ENCODE measurements at places on chromosomes 13 and 19.
A peak's percentile ranks its signal among the peaks of the same experiment; 100 is the strongest.

GRCh38 chr13:34466301-34466700 is 475.8 kb upstream of the NBEA start:
- DNase-seq = no peak

- no peak for DNase-seq
Measured at GRCh38 chr13:74910415-74910814, 571.6 kb downstream of the TBC1D4 start.

DNA sequence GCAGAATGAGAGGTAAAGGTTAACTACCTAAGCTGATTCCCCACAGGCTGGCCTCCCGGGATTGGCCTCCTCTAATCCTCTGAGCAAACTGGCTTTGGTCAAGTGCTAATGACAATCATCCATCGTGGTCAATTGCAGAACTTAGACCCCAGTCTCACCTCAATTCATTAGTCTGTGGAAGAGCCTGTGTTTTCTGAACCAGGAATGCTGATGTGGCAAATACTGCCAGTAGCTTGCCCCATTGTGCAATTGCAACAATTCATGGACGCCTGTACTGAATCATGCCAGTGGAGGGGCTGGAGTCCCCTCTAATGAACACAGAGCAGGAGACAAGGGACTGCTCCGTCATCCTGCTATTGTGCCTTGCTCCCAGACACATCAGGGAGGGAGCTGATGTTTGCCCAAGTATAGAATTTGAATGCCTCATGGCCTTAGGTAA is 1256.5 kb downstream of the EFNB2 start:
- DNase-seq = no peak

GRCh38 chr19:45218426-45218825 is 26.8 kb downstream of the EXOC3L2 start:
- DNase-seq = no peak

DNA sequence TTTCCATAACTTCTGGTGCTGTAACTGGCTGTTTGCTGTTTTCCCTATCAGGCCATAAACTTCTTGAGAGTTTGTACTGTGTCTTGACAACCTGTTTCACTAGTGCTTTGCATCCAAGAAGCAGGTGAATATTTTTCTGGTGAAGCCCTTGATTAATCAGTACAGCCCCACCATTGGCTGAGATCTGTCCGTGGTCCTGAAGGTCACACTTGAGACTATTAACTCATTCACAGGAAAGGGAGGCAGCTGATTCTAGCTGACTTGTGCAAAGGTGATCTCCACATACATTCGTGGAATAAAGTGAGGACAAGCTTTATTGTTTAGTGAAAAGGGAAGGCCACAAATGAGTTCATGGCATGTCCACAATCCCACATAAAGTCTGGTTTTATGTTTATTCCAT is 61.4 kb upstream of the ZNF835 start:
- DNase-seq = no peak

GRCh38 chr19:22426901-22427300 is 4.8 kb upstream of the ZNF98 start:
- no peak for DNase-seq

DNA sequence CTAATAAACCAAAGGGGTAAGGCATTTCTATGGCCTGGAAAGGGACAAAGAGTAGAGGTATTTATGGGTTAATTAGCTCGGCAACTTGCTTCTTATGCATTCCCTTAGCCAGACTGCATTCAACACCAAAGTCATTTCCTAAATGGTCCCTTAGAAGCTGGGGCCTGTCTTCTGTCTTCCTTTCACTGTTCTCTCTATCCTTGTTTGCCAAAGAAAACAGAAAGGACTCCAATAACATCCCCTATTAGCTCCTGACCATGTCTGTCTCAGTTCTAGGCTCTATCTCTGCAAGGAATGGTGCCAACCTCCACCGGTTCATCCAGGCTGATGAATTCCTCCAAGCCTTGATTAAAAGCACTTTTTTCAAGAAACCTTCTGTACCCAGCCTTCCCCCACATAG is 123.5 kb downstream of the KCTD12 start:
- no peak for DNase-seq

DNA sequence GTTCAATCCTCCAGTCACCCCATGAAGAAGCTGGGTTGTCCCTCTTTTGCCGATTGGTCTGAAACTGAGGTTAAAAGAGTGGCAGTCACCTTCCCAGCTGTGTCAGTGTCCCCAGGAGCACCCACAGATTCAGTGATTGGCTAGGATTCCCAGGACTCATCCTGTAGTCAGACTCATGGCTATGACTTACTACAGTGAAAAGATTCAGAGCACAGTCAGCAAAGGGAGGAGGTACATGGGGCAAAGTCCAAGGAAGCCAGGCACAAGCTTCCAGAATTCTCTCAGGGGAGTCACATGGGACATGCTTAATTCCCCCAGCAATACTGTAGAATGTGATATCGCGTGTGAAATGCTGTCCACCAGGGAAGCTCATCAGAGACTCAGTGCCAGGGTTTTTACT is 14.2 kb downstream of the ZNF473 start:
- DNase-seq = no peak

DNA sequence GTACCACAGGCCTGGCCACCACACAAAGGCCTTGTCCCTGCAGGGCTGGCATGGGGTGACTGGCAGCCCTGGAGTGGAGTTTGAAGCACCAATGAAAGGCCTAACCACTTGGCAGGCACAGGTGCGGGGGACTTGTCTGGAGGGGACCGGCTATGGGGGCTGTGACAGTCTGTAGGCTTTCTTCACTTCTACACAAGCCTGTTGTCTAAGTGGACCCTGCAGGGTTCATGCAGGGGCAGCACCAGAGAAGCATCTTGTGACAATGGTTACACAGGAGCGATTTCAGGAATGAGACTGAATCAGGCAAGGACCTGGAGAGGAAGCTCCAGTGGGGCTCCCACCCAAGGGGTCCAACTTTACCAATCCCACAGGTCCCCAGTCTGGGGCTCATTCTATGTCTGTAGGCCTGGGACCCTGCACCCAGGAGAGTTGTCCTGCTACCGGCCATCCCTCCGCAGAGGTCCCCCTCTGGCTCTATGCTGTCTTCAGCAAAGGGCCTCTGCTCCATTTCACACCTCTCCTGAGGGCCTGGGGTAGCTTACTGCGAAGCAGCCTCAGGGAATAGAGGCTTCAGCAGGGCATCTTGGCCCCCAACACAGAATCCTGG is 2.3 kb upstream of the ZNF837 start:
- no peak for DNase-seq

GRCh38 chr13:98370261-98370660 is 193.2 kb upstream of the RNF113B start:
- no peak for DNase-seq

GRCh38 chr19:6828698-6829633 is 56.5 kb downstream of the VAV1 start:
- DNase-seq = peak; percentile 94

DNA sequence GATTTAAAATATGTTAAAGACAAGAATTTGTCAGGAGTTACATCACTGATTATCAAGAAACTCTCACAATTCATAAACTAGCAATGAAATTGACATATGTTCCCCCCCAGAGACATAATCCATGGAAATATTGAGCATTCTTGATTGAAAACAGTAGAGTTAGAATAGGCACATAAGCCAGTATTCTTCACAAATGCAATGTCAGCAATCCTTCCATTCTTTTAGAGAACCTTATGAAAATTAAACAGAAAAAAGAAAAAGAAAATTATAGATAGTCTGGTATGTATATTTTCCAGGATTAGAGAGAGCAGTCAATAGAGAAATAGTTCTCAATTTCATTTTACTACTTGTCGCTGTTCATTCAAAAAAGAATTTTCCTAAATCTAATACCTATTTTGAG is 458.4 kb downstream of the EFNB2 start:
- DNase-seq = no peak

- no peak for DNase-seq
Measured at GRCh38 chr19:55641426-55642152, 787 bp downstream of the ZNF580 start.

DNA sequence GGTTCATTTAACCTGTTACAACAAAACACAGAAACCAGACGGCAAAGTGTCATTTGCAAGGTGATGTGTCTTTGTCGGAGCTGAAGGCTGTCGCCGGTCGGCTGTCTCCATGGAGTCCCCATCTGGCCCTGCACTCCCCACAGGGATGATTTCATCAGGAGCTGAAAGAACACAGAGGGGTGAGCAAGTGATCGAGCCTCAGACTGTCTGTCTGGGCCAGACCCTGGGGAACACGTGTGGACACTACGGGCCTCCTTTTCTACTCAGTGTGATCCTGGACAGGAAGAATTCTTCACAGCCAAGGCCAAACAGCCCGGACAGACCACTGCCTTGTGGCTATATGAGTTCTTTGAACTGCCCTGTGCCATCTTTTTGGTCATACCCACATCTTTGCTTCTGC is 85.1 kb downstream of the RNASEH2B start:
- no peak for DNase-seq

DNA sequence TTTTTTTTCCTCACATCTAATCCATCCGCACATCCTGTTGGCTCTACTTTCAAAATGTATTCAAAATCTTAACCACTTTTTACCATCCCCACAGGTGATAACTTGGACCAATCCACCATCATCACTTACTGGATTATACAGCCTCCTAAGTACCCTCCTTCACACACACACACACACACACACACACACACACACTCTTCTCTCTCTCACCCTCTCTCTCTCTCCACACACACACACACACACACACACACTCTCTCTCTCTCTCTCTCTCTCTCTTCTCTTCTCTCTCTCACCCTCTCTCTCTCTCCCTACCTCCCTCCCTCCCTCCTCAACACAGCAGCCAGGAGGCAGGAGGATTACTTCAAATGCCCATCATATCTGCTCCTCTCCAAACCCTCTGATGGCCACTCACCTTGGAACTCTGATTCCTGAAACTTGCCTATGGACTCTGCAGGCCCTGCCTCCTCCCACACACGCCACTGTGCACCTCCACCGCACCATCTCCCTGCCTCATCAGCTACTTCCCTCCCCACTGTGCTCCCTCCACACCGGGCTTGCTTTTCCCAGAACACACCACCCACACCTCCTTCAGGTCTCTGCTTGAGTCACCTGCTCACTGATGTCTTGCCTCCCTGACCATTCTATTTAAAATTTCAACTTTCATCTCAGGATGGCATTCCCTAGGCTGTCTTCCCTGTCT is 39.7 kb downstream of the RCBTB2 start:
- DNase-seq = no peak

DNA sequence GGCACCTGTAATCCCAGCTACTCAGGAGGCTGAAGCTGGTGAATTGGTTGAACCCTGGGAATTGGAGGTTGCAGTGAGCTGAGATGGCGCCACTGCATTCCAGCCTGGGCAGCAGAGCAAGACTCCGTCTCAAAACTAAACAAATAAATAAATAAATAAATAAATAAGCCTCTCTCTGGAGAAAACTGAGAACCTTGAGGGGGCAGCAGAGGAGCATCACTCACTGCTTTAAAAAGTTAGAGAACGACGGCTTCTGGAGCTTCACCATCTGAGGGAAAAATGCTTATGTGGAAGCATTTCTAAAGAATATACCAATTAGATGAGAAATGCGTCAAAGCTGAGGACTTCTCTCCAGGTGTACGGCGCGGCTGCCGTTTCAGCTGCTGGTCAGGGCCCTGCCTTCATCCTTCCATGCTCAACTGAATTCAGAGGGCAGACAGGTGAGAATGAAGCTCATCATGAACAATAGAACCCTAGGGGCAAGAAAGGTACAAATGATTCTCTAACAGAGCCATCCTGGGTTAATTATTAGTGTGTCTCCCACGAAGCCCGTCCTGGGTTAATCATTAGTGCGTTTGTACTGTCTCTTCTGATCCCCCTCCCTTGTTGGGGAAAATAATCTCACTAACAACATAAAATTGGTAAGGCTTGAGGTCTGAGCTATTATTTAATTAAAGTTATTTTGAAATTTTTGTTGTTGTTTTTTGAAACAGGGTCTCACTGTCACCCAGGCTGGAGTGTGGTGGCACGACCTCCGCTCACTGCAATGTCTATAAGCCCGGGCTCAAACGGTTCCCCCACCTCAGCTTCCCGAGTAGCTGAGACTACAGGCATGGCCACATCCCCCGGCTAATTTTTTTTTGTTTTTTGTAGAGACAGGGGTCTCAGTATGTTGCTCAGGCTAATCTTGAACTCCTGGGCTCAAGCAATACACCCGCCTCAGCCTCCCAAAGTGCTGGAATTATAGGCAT is 80.1 kb downstream of the IPO5 start:
- DNase-seq = peak; percentile 29

DNA sequence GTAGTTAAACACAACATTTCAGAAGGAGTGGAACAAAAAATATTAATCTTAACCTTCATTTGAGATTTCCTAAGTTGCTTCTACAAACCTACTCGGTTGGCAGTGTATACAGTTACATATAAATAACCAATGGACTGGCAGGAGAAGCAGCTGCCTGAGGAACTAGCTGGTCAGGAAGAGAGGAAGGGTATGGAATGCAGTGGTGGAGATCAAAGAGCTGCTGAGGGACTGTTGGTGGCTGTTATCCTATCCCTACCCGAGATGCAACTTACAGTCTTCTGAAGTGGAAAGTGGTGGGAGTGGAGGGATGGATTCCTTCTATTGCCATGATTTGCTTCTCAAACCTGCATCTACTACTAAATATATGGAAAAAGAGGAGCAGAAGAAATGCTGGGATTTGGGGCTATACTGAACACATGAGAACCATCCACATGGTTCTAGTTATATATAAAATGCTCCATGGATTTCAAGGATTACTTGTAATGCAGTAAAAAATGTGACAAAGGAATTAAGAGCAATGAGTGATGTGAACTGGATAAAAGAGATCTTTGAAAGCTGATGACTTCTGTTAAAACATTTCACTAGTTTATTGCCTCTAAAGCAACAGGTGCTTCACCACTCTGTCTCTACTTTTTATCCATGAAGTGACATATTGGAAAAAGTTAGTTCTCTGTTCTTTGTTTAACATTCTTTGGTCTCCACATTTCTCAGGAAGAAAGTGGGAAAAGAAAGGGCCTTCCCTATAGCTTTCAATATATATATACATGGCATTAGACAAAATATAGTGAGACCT is 29.9 kb downstream of the MICU2 start:
- no peak for DNase-seq

DNA sequence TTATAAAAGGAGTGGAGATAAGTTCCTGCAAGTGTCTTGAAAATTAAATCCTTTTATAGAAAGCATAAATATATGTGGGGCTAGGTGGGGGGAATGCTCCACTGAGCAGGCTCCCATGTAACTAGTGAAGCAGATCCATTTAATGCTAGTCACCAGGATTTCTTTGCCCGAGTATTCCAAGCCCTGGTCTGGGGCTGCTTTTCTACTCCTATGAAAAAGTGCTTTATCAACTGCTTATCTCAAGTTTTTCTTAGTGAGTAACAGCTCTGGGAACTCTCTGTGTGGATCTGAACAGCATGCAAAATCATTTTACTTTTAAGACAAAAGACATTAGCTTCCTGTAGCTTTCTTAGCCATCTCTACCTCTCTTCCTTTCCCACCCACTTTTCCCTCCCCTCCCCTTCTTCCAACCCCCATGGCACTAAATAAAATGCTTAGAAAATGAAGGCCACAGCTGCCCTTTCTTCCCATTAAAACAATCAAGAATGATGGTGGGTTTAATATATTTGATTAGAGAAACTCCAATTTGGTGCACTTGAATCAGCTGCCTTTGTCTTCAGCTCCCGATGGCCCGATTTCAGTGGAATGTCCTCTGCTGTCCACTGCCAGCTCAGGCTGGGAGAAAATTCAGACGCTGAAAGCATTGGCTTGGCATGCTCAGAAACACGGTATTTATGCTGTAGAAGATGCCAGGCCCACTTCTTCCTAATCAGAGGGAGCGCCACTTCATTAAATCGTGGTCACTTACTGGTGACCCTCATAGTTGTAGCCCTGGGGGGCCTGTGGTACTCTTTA is 475.1 kb downstream of the FOXO1 start:
- no peak for DNase-seq

Measured in HEK293T (cell line).